ENCODE measurements at places on chromosomes 7 and 10. TPM values are rescaled to one million over a fixed set of nuclear protein-coding genes. Genes with fewer than 3 reads are reported as not detected.

RGR gene
- not detected for total RNA-seq

TMEM254 gene
- 12.2 TPM for total RNA-seq

SLC13A1 gene
- total RNA-seq: not detected

CRPPA gene
- 0.15 TPM for total RNA-seq

CRYGN gene
- 0.13 TPM for total RNA-seq

VAX1 gene
- 65.1 TPM for total RNA-seq

RBM48 gene
- total RNA-seq: 12.1 TPM

EPO gene
- not detected for total RNA-seq

CAV1 gene
- total RNA-seq: 1,757 TPM

GDF2 gene
- total RNA-seq: not detected

WDFY4 gene
- not detected for total RNA-seq

NUTM2B gene
- 1.0 TPM for total RNA-seq

FOXP2 gene
- not detected for total RNA-seq

SUN3 gene
- total RNA-seq: not detected

SNX8 gene
- total RNA-seq: 42.9 TPM

VPS37D gene
- total RNA-seq: 10.1 TPM

IFRD1 gene
- total RNA-seq: 76.9 TPM

GPER1 gene
- total RNA-seq: 0.63 TPM

SERPINE1 gene
- 4.7 TPM for total RNA-seq

LOXL4 gene
- total RNA-seq: not detected

LAMB4 gene
- 0.21 TPM for total RNA-seq

MACC1 gene
- total RNA-seq: not detected

LIPM gene
- not detected for total RNA-seq

PKD1L1 gene
- total RNA-seq: not detected

HOXA4 gene
- total RNA-seq: not detected

TMEM106B gene
- 34.5 TPM for total RNA-seq

FZD1 gene
- 49.9 TPM for total RNA-seq

MOGAT3 gene
- not detected for total RNA-seq

WASL gene
- total RNA-seq: 32.1 TPM

DNAH11 gene
- total RNA-seq: 0.54 TPM

TACR2 gene
- 0.21 TPM for total RNA-seq

SLC26A4 gene
- total RNA-seq: not detected

LRRC4 gene
- total RNA-seq: 16.1 TPM

ITGB8 gene
- total RNA-seq: 1.3 TPM

SKAP2 gene
- 1.7 TPM for total RNA-seq

NUDCD3 gene
- total RNA-seq: 119 TPM

PON3 gene
- not detected for total RNA-seq

AOAH gene
- not detected for total RNA-seq

CACNA2D1 gene
- 49.1 TPM for total RNA-seq

CHN2 gene
- 61.2 TPM for total RNA-seq

PNLIP gene
- not detected for total RNA-seq

PLAU gene
- 6.9 TPM for total RNA-seq

All from A673 (cell line).